ENCODE measurements at places on chromosomes 3 and 15. TPM values are rescaled to one million over a fixed set of nuclear protein-coding genes. Genes with fewer than 3 reads are reported as not detected.

ASB7 gene
- 18.5 TPM for total RNA-seq

- DNase-seq: no peak
- no peak overlapping the region for H3K4me3 ChIP-seq
- H3K27me3 ChIP-seq: peaks cover 5% of the 10 kb centered on the region
- no peaks in the 10 kb centered on the region for H3K4me1 ChIP-seq
Measured at GRCh38 chr3:170502297-170502696, 83.6 kb downstream of the SLC7A14 start.

ADCY5 gene
- total RNA-seq: not detected

- H3K36me3 ChIP-seq: peaks cover 8% of the 10 kb centered on the region
- DNase-seq: no peak
- H3K27ac ChIP-seq: no peak overlapping the region
Measured at GRCh38 chr15:50250760-50251394, 14.6 kb downstream of the HDC start.

RBSN gene
- 7.9 TPM for total RNA-seq

DNA sequence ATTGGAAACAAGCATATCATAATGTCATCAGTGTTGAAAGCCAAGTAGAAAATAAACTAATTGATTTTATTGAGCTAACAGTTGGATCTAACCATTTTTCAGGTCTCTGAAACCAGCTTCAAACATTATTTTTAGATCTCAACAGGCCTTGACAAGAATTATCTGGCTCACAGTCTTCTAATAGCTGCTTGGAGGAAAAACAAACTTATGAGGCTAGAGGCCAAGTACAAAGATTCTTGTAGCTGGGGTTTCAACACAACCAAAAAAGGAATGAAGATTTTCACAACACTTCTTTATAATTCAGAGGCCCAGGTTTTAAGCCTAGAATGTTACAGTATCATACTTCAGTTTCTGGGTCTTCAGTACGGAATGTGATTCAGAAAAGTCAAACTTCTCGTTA, 3.7 kb downstream of the SETMAR start:
- H3K4me3 ChIP-seq: no peak overlapping the region
- peaks cover 29% of the 10 kb centered on the region for H3K36me3 ChIP-seq
- no peak overlapping the region for H3K27ac ChIP-seq
- no peaks in the 10 kb centered on the region for H3K27me3 ChIP-seq
- H3K4me1 ChIP-seq: peaks cover 41% of the 10 kb centered on the region

GRCh38 chr3:160183345-160184076, 41.7 kb upstream of the C3orf80 start:
- peaks cover 12% of the 10 kb centered on the region for H3K27me3 ChIP-seq
- no peak overlapping the region for H3K4me3 ChIP-seq
- H3K4me1 ChIP-seq: peaks cover 4% of the 10 kb centered on the region
- no peaks in the 10 kb centered on the region for H3K36me3 ChIP-seq
- H3K27ac ChIP-seq: no peak overlapping the region

DNA sequence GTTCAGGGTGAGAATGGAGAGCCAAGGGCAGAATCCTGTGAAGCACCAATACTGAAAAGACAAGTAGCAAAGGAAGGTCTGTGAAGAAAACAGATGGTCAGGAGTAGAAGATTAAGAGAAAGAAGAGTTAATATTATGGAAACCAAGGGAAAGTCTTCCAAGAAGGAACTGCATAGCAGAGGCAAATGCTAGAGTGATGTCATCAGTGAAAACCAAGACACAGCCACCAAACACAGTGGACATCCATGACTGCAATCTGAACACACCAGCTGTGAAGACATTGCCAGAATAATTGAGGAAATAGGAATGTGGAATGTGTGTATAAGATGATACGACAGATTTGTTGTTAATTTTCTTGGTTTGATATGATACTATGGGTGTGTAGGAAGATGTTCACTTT, 26.8 kb upstream of the ZBTB38 start:
- no peak overlapping the region for H3K27ac ChIP-seq
- no peaks in the 10 kb centered on the region for H3K4me1 ChIP-seq
- no peak for DNase-seq
- H3K27me3 ChIP-seq: no peaks in the 10 kb centered on the region
- no peaks in the 10 kb centered on the region for H3K36me3 ChIP-seq
- no peak overlapping the region for H3K4me3 ChIP-seq

TRIM42 gene
- total RNA-seq: not detected

C2CD4A gene
- 0.12 TPM for total RNA-seq

Measured in activated naive CD8-positive, alpha-beta T cell treated with anti-CD3 and anti-CD28 coated beads for 36 hours (primary cell).